ENCODE measurements at places on chromosomes 7 and 10.

GRCh38 chr7:2631946-2632732 is at the start of gene TTYH3:
TSS of gene TTYH3 (plus strand) at chr7:2631986. CDS start at chr7:2632156, 170 bp downstream.
- DNase-seq, result no peak

- peak; percentile 26 for DNase-seq
Measured at GRCh38 chr7:39633563-39634477, 10.4 kb downstream of the RALA start.

- DNase-seq, result no peak
Measured at GRCh38 chr10:89091496-89091895, 100.9 kb downstream of the FAS start.

DNA sequence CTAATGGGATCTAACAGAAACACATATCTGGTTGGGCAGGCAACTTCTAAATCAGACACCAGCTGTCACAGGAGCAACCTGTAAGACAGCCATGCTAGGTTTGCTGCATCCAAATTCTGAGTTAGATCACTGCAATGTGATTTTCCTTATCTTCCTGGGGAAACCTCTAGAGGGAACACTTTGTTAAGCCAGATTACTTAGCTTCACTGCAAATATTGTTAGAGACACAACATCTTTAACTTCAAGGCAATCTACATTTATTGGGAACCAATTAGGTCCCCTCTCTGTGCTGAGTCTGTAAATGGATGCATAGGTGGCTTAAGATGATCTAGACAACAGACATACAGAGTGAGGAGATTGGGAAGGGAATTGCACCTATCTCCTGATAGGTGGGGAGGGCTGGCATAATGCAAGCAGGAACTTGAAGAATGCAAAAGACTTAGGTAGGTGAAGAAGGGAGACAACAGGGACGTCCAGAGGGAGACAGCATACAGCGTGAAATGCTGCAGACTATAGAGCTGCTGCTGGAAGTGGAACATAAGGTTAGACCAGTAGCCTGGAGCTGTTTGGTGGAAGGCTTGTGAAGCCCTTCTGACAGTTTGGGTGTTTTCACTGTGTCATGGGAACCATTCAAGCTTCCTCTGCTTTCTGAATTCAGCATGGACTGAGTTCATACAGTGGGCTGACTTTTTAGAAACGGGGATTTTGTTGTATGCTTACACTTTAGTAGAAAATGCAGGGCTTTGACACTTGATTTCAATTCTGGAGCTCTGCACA is 109.8 kb upstream of the ELMO1 start:
- DNase-seq, result no peak

DNA sequence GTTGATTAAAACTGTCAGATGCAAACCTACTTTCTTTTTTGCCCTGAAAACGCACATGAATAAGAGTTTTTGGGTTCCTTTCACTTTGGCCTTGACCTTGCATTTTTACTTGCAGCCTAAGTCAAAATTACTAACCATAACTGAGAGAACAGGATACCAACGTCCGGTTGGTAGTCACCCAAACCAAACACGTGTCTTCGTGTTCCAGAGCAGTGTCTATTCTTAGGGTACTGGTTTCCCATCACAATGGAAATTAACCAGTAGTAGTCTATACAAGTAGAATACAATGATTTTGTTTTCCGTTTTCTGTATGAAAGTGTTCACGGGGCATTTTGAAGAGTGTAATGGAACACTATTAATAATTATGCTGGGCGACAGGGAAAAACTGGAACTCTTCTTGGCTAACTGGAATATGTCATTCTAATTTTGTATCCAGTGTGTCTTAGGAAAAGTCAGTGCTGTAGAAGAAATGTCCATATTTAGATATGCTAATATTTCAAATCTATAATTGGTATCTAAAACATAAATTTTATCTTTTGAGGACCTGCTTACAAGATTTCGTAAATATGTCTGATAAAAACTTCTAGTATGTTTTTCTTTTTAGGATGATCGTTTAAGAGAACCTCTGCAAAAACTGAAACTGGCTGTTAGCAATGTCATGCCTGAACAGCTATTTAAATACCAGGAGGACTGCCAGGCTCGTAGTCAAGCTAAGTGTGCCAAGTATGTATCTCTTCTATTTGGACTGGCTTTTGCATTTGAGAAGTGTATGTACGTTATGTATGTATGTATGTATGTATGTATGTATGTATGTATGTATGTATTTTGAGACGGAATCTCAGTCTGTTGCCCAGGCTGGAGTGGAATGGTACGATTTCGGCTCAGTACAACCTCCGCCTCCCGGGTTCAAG is 40.9 kb downstream of the UBN2 start:
- DNase-seq, result no peak

DNA sequence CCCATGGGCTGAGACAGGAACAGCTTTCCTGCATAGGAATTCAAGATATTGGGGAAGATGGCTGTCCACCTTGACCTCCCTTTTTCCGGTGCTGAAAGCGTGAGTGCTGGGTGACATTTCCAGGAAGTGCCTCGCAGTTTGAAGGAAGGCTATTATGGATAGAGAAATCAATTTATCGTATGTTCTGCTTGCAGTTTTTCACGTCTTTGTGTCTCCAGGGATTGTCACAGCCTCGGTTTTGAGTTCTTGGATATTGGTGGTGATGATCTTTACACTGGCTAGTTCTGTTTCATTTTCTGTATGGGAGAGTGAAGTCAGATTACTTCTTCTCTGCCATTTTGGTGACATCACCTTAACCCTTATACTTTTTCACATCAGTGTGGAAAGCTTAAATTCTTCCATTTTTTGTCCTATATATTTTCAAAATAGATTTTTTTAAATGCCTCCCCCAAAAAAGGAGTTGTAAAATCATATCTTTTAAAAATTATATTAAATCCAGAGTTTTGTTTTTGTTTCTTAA is 102.5 kb upstream of the APBB1IP start:
- DNase-seq, result peak; percentile 7

DNA sequence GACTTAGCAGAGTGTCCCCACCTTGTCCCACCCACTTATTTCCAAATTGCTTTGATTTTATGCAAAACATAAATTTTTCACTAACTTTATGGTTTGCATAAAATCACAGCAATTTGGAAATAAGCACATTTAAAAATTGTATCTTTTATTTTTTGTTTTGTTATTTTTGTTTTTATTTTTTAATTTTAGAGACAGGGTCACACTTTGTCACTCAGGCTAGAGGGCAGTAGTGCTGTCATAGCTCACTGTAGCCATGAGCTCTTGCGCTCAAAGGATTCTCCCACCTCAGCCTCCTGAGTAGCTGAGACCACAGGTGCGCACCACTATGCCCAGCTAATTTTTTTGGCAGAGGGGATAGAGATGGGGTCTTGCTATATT is 43.2 kb downstream of the APBB1IP start:
- no peak for DNase-seq

DNA sequence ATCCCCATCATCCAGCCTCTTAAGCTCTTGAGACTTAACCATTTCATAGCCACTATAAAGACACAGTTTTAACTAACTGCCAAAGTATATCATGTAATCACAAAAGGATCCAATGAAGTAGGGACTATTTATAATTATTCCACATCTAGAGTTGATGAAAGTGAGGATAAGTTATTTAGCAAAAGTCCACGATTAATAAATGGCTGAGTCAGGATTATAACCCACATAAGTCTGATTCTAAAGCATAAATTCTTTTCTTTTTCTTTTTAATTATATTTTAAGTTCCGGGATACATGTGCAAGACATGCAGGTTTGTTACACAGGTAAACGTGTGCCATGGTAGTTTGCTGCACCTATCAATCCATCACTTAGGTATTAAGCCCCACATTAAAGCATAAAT is 166.1 kb downstream of the PPP1R3A start:
- DNase-seq, result no peak

- DNase-seq, result no peak
Measured at GRCh38 chr7:12540850-12541249, 29.7 kb upstream of the SCIN start.

- DNase-seq, result no peak
Measured at GRCh38 chr7:94205529-94205928, 189.2 kb upstream of the COL1A2 start.

GRCh38 chr7:13797545-13797944 is 191.9 kb downstream of the ETV1 start:
- DNase-seq, result no peak

GRCh38 chr7:151168003-151168786 is 701 bp upstream of the GBX1 start:
- no peak for DNase-seq

GRCh38 chr7:25669961-25670841 is 441.9 kb upstream of the NPVF start:
- DNase-seq, result no peak

DNA sequence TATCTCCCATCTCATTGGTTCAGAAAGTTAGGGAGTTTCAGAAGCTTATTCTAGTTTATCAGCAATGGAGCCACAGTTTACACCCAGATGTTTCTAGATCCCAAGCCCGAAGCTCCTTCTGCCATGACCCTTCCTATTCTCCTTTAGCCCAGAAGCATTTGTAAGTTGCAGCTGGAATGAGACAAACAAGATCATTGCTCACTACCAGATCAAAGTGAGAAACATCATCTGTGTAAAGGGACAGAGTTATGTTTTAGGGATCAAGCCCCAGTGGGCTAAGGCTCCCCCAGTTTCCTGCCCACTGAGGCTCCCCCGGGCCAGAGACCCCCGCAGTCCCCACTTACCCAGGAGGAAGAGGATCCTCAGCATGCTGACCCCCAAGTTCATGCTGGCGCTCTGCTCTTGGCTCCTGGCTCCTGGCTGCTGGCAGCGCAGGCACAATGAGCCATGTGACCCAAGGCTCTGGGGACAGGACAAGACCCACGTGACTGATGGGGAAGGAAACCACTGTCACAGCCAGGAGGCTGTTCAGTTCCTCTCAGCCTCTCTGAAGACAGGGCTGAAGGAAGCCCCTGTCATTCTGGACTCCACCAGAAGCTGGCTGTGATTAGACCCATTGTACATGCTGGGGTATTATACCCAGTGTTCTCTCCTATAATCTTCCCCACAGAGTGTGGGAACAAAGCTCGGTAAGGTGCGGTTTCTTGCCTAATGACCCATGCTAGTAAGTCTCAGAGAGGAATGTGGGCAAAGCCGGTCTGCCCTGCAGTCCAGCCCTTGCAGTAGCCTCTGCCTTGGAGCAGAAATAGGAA is at the start of gene TMEM273:
TMEM273 (minus strand) TSS at position 442 of the 812 bp plus-strand sequence; CDS start at position 387, 55 bp downstream.
- DNase-seq, result no peak

DNA sequence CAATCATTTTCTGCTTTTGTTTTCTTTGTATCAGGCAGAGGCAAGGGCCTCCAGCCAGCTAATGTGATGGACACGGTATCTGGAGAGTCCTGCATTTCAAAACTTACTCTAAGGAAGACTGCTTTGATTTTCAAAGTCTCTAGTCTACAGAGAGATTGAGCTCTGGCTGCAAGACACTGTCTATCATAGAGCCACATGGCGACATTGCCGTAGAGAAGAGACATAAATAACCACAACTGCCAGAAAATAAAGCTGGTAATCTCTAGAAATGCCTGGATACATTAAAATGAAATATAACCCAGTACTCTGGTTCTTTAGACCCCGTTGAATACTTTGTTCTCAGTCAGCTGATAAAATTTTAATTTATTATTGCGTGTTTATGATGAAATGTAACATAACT is 90.8 kb downstream of the OTUD1 start:
- no peak for DNase-seq

DNA sequence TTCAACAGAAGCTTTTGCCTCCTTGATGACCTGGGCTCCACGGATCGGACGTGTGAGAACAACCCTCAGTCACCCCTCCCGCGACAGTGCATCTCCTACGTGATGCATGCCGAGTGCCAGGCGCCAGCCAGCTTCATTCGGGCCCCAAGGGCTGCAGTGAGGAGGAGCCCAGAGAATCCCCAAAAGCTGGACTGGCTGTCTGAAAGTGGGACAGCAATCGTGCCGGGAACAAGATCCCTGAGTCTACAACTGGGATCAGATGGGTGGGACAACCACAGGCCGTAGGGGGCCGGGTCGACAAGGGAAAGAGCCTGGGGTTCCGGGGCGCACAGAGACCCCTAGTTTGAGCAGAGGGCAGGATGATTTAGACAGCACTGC is 27.2 kb downstream of the EBF3 start:
- DNase-seq, result no peak

- DNase-seq, result no peak
Measured at GRCh38 chr10:106474876-106475275, 689.6 kb downstream of the SORCS1 start.

DNA sequence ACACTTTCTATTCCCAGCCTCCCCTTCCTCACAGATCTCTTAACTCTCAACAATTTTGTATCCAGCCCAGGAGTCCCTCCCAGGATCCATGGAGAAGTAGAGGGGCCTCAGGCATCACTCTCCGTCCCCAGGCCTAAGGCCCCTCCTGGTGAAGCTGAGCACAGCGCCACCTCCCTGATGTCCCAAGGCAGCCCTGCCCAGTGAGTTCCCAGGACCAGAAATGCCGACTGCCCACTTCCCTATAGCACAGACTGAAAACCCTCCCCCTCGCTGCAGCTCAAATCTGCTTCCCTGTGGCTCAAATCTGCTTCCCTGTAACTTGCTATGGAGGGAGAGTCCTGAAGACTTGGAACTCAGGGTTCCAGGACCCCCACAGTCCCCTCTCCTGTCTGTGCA is 35.6 kb downstream of the YKT6 start:
- no peak for DNase-seq

DNA sequence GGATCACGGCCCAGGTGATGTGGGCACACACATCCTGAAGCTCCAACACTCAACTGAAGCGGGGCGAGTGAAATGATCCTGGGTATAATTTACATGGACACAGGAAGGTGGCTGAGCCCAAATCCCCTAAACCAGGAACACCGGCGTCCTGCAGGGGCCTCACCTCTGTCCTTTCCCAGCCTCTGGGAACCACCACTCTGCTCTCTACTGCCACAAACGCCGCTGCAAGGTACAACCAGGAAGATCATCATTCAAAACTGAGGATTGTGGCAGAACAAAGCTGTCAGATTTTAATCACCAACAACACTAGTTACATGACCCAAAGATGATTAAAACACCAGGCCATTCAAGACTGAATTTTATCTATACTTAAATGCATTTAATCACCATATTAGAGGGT is 104.0 kb downstream of the DIP2C start:
- no peak for DNase-seq

DNA sequence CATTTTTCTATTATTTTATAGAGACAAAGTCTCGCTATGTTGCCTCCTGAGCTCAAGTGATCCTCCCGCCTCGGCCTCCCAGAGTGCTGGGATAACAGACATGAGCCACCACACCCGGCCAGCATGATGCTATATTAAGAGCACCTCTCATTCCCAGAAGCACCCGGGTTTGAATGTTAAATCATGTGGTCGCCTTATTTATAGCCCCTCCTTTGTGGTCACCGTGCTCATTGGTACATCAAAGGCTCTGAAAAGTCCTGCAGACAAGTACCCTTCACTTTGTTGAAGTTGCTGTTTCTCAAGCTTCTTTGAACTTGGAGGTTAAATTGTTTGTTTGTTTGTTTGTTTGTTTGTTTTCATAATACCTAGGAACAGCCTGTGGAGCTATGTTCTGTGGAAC is 40.0 kb downstream of the CLIP2 start:
- DNase-seq, result no peak

- DNase-seq, result no peak
Measured at GRCh38 chr7:152866125-152866524, 106.6 kb downstream of the ACTR3B start.

DNA sequence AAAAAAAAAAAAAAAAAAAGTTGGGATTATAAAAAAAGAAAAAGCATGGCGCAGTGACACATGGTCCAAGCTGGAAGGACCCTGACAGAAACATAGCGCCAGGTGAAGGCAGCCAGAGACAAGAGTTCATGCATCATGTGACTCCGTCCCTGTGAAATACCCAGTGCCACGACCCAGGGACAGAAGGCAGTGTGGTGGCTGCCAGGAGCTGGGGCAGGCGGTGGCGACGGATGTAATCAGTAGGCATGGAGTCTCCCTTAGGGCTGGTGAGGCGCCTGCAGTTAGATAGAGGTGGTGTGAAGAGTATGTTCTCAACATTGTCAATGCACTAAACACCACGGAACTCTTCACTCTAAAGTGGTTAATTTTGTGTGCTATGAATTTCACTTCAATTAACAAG is 43.9 kb downstream of the STK32C start:
- DNase-seq, result no peak
